ENCODE measurements at places on chromosomes 4 and X. TPM values are rescaled to one million over a fixed set of nuclear protein-coding genes. Genes with fewer than 3 reads are reported as not detected.

GRCh38 chrX:154593201-154593600, 8.3 kb downstream of the CTAG1A start:
- DNase-seq: no peak

GRCh38 chr4:1041147-1041935, 29.9 kb downstream of the FGFRL1 start:
- no peak for DNase-seq

DNA sequence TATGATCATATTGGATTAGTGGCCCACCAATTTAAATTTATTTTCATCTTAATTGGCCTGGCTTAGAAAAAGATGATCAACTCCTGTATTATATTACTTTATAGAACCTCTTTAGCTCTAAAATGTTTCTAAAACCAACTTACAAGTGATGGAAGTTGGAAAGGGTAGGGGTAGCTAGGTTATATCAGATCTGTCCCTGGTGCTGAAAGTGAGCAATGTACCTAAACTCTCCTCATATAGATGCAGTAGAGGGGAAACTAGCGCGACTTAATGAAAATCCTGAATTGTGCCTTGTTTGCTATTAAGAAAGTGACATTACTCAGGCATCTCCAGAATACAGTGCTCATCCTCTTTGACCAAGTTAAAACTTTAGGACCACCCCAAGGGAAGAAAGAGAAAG, 7.5 kb upstream of the PTCHD1 start:
- DNase-seq: no peak

- DNase-seq: no peak
Observed at GRCh38 chr4:73589887-73590801, 30.1 kb downstream of the RASSF6 start.

GRCh38 chrX:49059201-49059600, 402 bp downstream of the CCDC120 start:
- no peak for DNase-seq

DNA sequence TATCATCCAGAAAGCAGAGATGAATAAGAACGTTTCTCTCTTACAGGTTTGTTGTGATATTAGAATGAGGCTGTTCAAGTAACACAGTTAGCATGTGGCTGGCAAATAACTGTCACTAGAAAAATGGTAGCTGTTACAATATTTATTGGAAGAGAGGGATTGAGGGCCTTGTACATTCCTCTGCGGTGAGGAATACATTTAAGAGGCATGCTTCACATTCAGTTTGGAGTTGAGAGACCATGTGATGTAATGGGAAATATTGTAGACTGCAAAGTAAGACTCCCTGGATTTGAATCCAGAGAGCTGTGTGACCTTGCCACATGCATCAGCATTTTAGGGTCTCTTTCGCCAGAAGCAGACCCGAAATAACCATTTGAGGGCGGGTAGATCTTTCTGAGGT, 104.8 kb upstream of the KIT start:
- no peak for DNase-seq

GRCh38 chr4:26076896-26077295, 162.9 kb downstream of the SMIM20 start:
- DNase-seq: no peak

DNA sequence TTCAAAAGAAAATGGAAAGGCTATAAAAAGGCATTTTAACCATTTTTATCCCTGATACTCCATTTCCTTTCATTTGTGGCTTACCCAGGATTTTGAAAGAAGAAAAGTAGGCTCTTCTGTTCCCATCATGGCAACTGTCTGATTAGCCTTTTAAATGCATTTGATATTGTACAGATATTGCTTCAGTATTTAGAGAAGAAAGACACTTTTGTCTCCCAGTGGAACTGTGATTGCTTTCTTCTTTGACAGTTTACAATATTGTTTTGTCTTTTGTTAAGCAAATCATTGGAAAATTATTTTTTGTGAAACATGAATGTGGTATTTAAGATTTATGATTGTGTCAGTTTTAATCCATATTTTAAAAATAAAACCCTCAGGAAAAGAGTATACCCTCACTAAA, 297.4 kb upstream of the TACR3 start:
- no peak for DNase-seq

DNA sequence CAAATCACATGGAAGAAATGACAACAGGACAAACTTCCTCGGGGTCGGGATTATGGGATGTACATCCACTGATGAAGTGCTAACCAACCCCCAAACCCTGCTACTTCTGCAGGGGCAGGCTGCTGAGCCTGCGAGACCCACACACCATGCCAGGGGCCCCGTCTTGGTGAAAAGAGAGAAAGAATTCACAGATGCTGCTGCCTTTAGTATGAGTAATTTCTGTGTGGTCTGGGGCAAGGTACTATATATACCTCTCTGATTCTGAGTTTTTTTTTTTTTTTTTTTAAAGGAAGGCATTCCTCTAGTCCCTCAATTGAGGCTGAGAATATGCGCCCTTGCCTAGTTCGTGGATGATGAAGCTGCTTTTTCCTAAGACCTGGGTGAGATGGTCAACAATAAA, 24.8 kb downstream of the PDHA1 start:
- DNase-seq: no peak

GRCh38 chr4:100738196-100739165, 220.7 kb upstream of the EMCN start:
- DNase-seq: peak; percentile 18

NEIL3 gene
- not detected for total RNA-seq

SCARB2 gene
- total RNA-seq: 165 TPM

PALLD gene
- total RNA-seq: 752 TPM

RAB9B gene
- total RNA-seq: 7.7 TPM

LRIT3 gene
- total RNA-seq: 1.4 TPM
